Suppressor macrophage treated with lipopolysaccharide for 1 hour (primary cell): ENCODE measurements at places on chromosomes 12 and 14.

DNA sequence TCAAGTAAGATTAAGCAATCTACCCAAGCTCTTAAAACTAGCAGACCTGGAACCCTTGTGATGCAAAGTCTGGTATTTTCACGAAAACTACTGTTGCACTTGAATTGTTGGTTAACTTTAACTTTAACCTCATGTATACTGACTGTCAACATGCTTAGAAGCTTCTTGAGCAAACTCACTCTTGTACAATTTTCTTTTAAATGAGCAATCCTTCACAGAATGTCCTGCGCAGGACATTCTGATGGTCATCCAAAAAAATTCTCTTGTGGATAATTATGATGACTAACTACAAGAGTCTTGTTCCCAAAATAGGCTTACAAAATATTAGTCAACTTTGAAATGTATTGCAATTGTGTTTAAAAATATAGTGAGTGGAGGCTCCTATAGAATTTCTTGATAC is 54.0 kb upstream of the PDE3A start:
- no peak for DNase-seq

GRCh38 chr12:108587826-108588225 is 10.1 kb downstream of the TMEM119 start:
- no peak for DNase-seq

DNA sequence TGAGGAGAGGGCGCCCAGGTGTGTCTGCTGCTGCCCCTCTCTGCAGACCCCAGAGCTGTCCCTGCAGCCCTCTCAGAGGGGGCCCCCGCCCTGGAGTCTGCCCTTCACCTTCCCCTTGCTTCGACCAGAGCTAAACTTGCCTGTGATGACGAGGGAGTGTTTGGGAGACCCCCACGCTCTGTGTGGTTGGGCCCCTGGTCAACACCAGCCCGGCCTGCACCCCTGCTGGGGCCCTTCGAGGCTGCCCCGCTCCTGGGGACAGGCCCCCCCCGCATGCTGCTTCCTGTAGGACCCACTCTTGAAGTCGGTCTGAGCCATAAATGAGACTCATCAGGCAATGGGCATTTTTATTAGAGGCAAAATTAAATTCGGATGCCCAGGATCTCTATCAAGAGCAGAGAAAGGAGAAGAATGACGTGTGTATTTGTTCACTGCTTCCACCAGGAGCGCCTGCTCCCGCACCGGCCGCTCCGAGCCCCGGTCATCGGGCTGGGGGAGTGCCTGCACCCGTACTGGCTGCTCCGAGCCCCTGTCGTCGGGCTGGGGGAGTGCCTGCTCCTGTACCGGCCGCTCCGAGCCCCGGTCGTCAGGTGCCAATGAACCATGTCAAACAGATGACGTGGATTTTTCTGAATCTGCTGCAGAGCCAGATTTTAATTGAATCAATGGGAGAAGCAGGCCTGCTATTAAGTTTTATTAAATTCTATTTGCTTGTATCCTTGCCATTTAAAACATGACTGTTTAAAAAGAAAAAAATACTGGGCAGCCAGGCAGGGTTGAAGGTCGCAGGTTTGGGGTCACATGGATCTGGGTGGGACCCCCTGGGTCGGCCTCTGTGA is 47.7 kb downstream of the NOC4L start:
- no peak for DNase-seq

GRCh38 chr14:68145539-68145938 is 326.0 kb downstream of the RAD51B start:
- DNase-seq: no peak

GRCh38 chr12:103495469-103496456 is at the start of gene C12orf42:
TSS of gene C12orf42 (minus strand) at chr12:103495968. CDS start at chr12:103478426, 17,542 bp downstream.
- DNase-seq: no peak
